ENCODE measurements at places on chromosomes 7 and 10.

- DNase-seq: no peak
These were observed 429.0 kb upstream of the MTPN start for GRCh38 chr7:136405931-136406777.

- no peak for DNase-seq
These were observed 317.1 kb upstream of the KLF6 start for GRCh38 chr10:4101918-4102654.

DNA sequence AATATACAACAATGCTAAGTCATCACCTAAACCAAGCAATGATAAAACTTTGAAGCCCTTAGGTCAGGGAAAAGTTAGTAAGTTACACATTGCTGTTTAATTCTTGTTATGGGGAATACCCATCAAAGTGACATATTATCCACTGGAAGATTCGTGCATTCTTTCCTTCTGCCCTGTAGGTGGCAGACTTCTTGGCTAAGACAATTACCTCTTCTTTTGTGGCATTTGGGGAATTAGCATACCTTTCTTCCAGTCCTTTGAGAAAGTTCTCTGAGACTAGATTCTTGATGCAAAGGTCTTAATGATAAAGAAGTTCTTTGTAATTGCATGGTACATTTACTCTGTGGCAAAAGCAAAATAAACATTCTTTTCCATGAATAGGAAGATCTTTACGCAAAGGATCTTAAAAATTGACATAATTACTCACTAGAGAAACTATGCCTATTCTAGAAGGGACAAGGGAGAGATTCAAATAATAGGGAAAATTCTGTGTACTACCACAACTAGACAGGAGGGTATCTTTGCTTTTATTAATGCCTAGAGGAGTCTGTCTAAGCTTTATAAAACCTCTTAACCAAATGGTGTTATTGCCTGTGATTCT, 395.9 kb downstream of the GRM8 start:
- DNase-seq: no peak

GRCh38 chr7:104650991-104651640, 322.7 kb downstream of the LHFPL3 start:
- no peak for DNase-seq

- DNase-seq: no peak
These were observed 215.3 kb downstream of the KIF20B start for GRCh38 chr10:89916468-89917215.

DNA sequence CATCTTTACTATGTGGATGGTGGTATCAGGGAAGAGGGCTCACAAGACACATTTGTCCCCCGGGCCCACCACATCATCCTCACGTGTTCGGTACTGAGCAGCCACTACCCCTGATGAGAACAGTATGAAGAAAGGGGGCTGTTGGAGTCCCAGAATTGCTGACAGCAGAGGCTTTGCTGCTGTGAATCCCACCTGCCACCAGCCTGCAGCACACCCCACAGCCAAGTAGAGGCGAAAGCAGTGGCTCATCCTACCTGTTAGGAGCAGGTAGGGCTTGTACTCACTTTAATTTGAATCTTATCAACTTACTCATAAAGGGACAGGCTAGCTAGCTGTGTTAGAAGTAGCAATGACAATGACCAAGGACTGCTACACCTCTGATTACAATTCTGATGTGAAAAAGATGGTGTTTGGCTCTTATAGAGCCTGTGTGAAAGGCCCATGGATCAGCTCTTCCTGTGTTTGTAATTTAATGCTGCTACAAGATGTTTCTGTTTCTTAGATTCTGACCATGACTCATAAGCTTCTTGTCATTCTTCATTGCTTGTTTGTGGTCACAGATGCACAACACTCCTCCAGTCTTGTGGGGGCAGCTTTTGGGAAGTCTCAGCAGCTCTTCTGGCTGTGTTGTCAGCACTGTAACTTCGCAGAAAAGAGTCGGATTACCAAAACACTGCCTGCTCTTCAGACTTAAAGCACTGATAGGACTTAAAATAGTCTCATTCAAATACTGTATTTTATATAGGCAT, 9.1 kb upstream of the CSGALNACT2 start:
- DNase-seq: peak; percentile 18

GRCh38 chr10:76031769-76032699, 600.6 kb downstream of the LRMDA start:
- DNase-seq: no peak

DNA sequence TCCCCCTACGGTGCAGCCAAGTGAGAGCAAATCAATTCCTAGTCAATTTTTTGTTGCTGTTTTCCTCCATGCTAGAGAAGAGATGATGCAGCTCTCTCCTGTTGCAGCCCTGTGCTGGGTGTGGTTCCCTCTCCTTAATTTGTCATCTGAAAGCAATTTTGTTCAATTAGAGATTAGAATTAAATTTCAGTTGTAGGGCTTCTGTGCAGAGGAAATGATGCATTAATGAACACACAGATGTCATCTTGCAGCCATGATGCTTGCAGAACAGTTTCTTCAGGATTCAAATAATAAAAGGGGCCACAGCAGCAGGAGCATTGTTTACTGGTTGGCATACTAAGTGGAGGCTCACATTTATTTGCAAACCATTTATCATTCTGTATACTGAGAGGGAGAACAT, 266.0 kb downstream of the AUTS2 start:
- DNase-seq: no peak

DNA sequence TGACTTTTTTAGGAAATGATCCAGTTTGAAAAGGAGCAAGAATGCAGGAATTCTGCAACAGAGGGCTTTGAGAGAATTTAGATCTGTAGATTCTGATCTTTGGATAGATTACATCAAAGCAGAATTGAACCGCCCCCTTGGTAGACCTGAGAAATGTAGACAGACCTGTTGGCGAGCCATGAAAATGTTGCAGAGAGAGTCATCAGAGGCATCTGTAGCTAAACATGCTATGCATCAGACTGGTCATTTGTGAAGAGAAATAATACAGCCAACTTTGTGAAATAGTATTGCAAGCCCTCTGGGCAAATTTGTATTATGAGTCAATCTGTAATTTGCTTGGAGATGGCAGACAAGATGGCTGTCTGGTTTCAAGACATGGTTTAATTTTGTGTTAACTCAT, 4.3 kb upstream of the C1GALT1 start:
- no peak for DNase-seq

DNA sequence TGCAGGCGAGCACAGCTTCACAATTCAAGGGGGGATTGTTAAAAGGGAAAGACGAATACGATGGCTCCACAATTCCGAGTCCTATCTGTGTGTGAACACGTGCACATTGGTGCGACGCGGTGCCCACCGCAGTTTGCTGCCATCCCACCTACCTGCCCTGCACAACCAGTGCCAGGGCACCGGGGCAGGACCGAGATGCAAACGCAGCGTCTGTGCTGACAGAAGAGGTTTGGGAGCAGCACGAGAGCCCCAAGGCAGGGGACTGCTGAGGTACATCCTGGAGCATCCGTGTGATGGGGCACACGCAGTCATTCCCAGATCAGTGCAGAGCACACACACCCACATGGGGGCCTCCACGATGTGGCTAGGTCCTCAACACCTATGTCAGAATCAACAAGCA, 221.3 kb downstream of the DNAJB6 start:
- no peak for DNase-seq

GRCh38 chr10:75081379-75081778, 30.1 kb upstream of the SAMD8 start:
- DNase-seq: no peak

- DNase-seq: no peak
These were observed 68.0 kb upstream of the CTTNBP2 start for GRCh38 chr7:117941138-117941810.

DNA sequence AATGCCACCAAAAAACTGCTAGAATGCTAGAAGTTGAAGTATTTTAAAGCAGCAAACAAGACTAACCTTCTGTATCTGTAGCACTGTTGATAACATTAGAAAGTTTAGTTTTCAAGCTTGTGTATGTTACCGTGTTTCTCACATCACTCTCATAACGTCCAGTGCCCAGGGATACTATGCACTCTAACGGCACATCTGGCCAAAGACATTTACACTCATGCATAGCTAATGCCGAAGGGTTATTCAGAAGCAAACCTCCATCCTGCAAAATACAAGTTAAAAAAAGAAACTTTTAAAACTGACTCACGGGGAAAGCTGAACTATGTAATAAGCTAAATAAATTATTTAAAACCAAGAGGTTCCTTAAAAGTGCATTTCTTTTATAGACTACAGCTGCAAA, 22.9 kb upstream of the NRCAM start:
- no peak for DNase-seq

DNA sequence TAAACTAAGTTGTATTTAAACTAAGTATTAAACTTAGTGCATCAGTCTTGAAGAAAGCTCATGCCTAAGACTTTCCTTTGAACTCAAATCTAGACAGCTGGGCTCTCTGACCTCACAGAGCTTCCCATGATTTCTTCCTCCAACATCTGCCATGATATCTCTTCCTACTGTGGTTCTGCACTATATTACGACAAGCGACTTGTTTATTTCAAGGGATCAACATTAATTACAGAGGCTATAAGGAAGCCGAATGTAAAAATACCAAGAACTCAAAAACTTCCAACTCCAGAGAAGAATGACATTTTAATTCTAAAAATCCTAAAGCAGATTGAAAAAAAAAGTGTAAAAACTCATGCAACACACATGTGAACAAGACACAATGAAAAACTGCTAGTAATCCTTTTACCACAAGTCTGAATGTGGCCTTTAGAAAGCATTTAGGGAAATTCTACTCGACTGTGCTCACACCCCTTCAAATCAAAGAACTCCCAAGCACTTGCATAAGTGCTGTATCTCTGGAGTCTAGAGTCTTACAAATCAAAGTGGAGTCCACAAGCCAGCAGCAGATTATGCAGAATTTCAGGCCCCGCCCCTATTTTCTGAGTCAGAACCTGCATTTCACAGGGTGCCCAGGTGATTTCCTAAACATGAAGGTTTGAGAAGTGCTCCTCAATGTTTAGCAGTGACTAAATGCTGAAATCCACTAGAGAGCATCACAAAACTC, 22.7 kb upstream of the WASHC2A start:
- no peak for DNase-seq

- no peak for DNase-seq
These were observed 37.0 kb downstream of the CNPY1 start for GRCh38 chr7:155509359-155509724.

DNA sequence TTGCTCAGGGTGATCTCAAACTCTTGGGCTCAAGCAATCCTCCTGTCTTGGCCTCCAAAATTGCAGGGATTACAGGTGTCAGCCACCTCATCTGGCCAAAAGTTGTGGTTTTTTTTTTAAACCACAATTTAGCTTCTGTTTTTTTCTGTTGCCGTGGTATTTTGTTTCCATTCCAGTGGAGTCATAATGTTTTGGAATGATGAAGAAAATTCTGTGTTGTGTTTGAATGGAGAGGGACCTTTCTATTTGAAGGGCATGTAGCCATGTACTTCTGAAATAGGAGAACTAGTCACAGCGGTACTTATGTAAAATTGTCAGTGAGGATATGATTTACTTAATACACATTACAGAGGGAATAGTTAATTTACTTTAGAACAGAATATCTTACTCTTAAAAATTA, 201.3 kb downstream of the ARL4A start:
- no peak for DNase-seq

GRCh38 chr10:15180736-15181135, 12.2 kb upstream of the NMT2 start:
- DNase-seq: no peak

DNA sequence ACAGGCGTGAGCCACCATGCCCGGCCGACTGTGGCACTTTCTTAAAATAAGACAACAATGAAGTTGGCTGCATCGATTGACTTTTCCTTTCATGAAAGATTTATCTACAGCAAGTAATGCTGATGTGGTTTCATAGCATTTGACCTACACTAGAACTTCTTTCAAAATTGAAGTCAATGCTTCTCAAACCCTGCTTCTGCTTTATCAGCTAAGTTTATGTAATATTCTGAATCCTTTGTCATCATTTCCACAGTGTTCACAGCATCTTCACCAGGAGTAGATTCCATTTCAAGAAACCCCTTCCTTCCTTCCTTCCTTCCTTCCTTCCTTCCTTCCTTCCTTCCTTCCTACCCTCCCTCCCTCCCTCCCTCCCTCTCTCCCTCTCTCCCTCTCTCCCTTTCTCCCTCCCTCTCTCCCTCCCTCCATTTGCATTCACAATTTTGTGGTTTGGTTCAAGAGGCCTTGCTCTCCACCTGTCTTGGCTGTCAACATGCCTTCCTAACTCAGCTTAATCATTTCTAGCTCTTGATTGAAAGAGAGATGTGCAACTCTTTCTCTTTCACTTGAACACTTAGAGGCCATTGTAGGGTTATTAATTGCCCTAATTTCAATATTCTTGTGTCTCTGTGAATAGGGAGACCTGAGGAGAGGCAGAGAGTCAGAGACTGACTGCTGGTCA, 52.1 kb downstream of the HDAC9 start:
- DNase-seq: no peak

GRCh38 chr10:96688789-96689188, 31.5 kb downstream of the PIK3AP1 start:
- DNase-seq: no peak

DNA sequence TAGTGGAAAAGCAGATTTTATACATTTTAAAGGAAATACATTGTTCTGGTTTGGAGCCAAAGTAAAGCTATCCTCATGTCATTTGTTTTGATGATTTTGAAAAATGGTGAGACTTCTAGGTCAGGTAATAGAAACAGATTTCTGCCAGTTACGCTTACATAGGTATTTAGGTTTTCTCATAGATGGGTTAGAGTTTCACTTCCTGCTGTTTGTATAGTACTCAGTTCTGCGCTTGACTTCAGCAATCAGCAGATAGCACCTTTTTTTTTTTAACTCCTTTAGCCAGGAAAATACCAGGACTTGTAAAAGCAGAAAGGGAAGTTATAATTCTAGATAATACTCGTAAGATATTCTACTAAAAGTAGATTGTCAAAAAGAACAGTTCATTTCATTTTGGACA, 209.8 kb upstream of the POM121L12 start:
- DNase-seq: no peak
